ENCODE measurements at places on chromosomes 1 and 21. TPM values are rescaled to one million over a fixed set of nuclear protein-coding genes. Genes with fewer than 3 reads are reported as not detected.

SYT6 gene
- not detected for polyA plus RNA-seq

DNA sequence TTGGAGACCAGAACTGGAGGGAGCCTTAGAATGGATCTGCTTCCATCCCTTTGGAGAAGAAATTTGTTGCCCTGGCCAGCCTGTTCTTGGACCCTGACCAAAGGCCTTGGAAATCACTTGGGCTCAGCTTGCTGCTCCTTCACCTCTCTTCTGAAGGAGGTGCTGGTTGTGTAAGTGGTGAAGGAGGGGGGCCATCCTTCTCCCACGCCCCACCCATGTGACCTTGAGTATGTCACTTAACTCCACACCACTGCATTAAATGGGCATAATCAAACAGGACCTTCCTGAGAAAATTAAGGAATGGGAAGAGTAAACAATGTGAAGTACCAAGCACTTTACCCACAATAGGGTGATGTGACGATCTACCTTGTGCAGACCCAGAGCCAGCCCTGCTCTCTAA lies 68.3 kb upstream of the GJB5 start:
- no peak overlapping the region for H3K4me3 ChIP-seq
- no peaks in the 10 kb centered on the region for H3K4me1 ChIP-seq
- no peak for DNase-seq
- peaks cover 24% of the 10 kb centered on the region for H3K27me3 ChIP-seq
- H3K36me3 ChIP-seq: no peaks in the 10 kb centered on the region

SCP2 gene
- polyA plus RNA-seq: 134 TPM

GRCh38 chr1:95409276-95409675 lies 175.3 kb downstream of the RWDD3 start:
- no peaks in the 10 kb centered on the region for H3K36me3 ChIP-seq
- H3K4me1 ChIP-seq: no peaks in the 10 kb centered on the region
- DNase-seq: no peak

DNA sequence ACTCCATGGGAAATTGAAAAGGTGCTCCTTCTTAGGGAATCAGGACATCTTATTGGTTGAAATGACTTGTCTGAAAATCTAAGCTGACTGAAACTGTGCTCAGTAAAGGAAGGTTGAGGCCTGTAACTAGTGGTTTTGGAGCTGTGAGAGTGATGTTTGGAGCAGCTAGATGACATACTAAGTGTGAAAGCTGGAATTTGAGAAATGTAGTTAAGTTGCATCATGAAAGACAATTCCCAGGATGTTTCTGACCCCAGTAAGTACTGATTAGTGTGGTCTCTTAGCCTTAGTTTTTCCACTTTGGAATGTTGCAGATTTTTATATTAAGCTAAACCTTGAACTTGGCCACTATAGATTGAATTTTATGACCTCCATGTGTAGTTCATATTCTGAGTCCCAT lies 154.9 kb downstream of the PAPPA2 start:
- no peak overlapping the region for H3K27ac ChIP-seq
- no peaks in the 10 kb centered on the region for H3K4me1 ChIP-seq
- H3K4me3 ChIP-seq: no peak overlapping the region
- no peak for DNase-seq
- no peaks in the 10 kb centered on the region for H3K27me3 ChIP-seq
- no peaks in the 10 kb centered on the region for H3K36me3 ChIP-seq

DNA sequence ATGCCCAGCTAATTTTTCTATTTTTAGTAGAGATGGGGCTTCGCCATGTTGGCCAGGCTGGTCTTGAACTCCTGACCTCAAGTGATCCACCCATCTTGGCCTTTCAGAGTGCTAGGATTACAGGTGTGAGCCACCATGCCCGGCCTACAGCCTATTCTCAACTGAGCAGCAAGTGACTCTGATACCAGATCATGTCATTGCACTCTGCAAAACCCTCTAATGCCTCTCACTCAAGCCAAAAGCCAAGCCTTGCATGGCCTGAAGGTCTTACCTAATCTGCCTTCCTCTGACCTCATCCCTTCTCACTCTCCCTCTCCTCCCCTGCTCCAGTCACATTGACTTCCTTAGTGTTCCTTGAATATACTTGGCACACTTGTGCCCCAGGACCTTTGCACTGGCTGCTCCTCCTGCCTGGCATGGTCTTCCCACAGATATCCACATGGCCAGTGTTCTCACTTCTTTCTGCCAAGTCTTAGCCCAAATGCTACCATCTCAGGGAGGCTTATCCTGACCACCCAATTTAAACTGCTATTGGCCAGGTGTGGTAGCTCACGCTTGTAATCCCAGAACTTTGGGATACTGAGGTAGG lies 8.2 kb upstream of the ASAP3 start:
- DNase-seq: no peak
- no peaks in the 10 kb centered on the region for H3K4me1 ChIP-seq
- no peak overlapping the region for H3K27ac ChIP-seq
- no peaks in the 10 kb centered on the region for H3K36me3 ChIP-seq
- no peak overlapping the region for H3K4me3 ChIP-seq

- H3K27ac ChIP-seq: no peak overlapping the region
- peaks cover 12% of the 10 kb centered on the region for H3K4me1 ChIP-seq
- H3K27me3 ChIP-seq: no peaks in the 10 kb centered on the region
- DNase-seq: no peak
Observed at GRCh38 chr1:226716577-226716976, 22.5 kb downstream of the ITPKB start.

LAX1 gene
- 0.04 TPM for polyA plus RNA-seq
